Spleen (tissue), 13 donors: ENCODE measurements at places on chromosomes 5 and 9. TPM values are rescaled to one million over a fixed set of nuclear protein-coding genes. Genes with fewer than 3 reads are reported as not detected.

The TMC1 gene
- polyA plus RNA-seq: not detected

GRCh38 chr5:16674750-16675149, 58.0 kb upstream of the RETREG1 start:
- peaks cover 29% of the 10 kb centered on the region for H3K36me3 ChIP-seq
- DNase-seq: no peak
- no peak overlapping the region for H3K4me3 ChIP-seq
- no peaks in the 10 kb centered on the region for H3K27me3 ChIP-seq
- no peaks in the 10 kb centered on the region for H3K4me1 ChIP-seq

DNA sequence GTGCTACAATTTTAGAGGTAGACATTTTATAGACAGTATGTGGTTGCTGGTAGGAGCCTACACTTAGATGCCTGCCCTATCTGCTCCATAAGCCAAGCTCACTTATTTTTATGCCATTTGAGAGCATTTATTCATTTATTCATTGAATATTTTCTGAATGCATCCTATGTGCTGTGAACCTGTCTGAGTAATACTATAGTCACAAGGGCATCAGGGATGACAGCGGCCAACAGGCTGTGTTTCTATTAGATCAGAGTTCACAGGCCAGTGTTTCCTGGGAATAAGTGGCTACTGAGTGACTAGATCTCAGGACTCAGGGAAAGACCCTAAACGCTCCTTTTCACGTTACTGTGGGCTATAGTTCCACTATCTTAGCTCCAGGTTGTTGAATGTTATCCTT, 235.2 kb upstream of the MSX2 start:
- no peaks in the 10 kb centered on the region for H3K27me3 ChIP-seq
- no peak for DNase-seq
- H3K4me3 ChIP-seq: no peak overlapping the region
- H3K36me3 ChIP-seq: no peaks in the 10 kb centered on the region

- H3K4me1 ChIP-seq: peaks cover 26% of the 10 kb centered on the region
- H3K27ac ChIP-seq: no peak overlapping the region
- peaks cover 5% of the 10 kb centered on the region for H3K36me3 ChIP-seq
These were observed 3.8 kb downstream of the NOL6 start for GRCh38 chr9:33469891-33470290.
